ENCODE measurements at places on chromosomes 6 and 20.

DNA sequence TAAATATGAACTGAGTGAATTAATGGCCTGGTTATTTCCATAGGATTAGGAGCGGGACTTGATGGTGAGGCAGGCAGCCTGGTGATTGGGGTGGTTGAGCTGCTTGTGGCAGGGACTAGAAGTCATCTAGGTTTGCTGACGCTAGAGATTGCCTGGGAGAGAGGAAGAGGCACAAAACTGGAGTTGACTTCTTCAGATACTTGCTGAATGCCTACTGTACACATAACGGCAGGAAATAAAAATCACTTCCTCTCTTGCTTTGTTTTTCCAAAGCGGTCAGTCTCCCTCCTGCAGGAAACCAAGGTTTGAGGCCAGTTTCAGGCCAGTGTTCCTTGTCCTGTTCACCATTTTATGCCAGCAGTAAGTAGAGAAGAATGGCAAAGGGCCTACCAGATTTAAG is 36.7 kb upstream of the MYLIP start:
- DNase-seq: no peak

- no peak for DNase-seq
These were observed 5.2 kb upstream of the ADRM1 start for GRCh38 chr20:62297449-62298227.

- DNase-seq: no peak
These were observed 9.8 kb downstream of the MMUT start for GRCh38 chr6:49453221-49453620.

DNA sequence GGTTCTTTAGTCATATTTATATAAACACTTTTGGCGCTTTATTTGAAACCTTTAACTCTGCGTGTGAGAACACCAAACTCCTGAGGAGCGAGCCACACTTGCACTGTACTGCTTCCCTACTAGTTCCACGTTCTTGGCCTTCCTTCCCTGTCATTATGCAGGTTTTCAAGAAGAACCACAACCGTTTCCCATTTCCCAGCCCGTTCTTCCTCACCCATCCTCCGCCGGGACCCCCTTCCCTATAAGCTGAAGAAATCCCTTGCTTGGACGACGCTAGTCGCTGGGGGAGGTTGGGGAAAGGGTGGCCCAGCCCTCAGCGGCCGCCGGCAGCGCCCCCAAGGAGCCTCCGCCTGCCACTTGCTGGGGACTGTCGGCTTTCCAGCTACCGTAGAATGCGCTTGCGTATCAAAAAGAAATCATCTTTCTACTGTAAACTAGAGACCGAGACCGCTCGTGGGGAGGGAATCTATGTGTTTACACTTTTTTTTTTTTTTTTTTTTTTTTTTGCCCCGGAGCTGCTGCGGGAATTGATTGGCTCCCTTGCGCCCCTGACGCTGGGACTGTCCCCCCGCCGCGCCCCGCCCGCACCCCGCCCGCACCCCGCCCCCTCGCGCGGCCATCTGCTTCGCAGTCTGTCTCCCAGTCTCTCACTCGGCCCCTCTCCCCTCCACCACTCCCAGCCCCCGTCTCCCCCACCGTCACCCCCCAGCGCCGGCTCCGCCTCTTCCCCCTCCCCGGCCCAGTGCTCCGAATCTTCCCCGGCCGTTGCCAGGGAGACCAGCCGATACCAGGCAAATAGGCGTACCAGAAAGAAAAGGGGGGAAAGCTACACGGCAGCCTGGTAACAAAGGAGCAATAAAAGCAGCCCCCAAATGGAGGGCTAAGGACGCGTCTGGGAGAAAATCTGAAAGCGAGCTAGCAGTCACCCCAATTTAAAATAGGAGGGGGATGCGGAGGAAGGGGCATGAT is 2.3 kb upstream of the MARCKS start:
- DNase-seq: no peak

GRCh38 chr20:32564921-32565734 is 20.0 kb downstream of the NOL4L start:
- DNase-seq: no peak

- DNase-seq: no peak
These were observed 9.9 kb downstream of the LAMA5 start for GRCh38 chr20:62357187-62357667.

GRCh38 chr6:144602523-144603180 is 317.5 kb downstream of the UTRN start:
- DNase-seq: no peak

GRCh38 chr6:6584310-6585002 is 4.1 kb upstream of the LY86 start:
- no peak for DNase-seq

DNA sequence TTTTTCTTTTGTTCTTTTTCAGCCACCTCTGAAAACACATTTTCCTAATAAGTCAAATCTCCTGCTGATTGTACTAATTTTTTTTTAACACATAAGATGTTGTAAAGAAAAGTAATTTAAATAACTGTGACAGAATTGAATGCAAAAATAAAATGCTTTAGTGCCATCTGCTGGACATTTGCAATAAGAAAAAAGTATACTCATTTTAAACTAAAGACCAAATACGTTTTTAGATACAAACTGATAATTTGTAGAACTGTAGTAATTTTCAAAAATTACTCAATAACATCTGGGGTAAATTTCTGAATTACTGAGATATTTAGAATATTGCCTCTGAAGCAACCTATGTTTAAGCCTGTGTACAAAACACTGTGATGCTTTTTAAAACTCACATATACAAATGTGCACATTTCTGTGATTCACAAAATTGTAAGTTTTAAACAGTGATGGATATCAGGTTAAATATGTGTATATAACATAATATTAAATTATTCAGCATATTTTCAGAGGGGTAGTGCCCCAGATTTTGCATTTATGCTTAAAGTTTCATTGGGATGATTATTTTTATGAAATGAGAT is 198.7 kb downstream of the RIMS1 start:
- no peak for DNase-seq

DNA sequence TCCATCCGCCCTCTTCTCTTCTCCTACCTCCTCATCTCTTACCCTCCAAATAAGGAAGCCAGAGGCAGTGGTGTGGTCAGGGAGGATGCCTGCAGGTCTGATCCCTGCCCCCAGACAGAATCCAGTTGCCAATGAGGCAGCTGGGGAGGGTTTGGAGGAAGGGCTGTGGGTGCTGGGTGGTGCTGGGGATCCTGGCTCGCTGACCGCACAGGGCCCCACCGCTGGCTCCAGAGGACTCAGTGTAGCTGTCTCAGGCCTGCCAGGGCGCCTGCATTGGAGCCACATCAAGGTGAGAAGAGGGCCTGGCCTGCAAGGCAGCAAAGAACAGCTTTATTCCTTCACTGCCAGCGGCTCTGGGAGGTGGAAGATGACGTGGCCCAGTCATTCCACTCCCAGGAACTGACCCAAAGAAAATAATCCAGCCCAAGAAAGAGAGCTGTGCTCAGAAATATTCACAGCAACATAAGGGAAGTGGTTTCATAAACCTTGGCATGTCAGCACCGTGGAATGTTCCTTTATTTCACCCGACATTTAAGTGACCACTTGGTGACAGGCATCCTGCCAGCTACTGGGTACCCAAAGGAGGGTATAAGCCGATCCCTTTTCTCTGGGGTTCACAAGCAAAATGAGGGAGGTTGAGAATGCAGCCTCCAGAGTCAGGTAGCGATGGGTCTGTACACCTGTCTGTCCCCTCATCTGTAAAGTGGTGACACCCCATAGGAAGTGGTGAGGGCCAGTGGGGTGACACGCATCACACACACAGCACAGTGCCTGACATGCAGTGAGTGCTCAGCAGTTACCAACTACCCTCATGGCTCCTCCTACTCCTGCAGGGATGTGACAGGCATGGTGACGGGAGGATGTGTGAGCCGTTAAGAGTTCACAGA is 125.1 kb downstream of the SNX5 start:
- no peak for DNase-seq

DNA sequence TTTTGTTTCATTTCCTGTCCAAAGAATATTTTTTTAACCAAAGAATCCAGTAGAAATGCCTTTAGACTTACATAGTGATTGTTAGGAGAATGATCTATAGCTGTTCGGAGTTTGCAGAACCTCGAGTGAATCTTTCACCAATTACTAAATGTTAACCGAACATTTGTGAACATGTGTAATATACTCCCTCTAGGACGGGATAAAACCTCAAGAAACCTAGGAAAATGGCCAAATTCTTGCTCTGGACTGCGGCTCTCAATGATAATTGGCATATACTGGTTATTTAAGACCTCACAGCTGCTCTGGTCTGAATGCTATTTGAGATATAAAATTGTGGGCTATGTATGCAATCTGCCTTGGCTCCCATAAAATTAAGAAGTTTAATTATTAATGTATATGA is 137.1 kb downstream of the PACRG start:
- DNase-seq: no peak

- no peak for DNase-seq
These were observed 11.2 kb downstream of the ZBTB2 start for GRCh38 chr6:151379933-151380847.

- DNase-seq: no peak
These were observed 152.7 kb upstream of the ENPP5 start for GRCh38 chr6:46323312-46323965.

DNA sequence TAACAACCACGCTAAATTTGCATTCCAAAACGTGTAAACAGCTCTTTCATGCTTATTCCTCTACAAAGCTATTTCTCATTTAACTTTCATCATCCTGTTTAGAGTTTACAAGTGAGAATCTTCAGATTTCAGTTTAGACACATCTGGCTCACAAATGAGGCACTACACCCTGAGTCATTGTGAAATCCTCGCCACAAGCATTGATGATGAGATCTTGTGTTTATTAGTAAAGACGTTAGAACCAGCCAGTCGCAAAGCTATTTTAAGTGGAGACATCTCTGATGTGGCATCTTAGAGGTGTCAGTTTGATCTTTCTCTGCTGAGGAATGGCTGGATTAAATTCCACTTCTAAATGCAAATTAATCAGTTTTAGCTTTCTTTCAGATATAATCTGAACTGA is 8.3 kb upstream of the ISM1 start:
- no peak for DNase-seq

DNA sequence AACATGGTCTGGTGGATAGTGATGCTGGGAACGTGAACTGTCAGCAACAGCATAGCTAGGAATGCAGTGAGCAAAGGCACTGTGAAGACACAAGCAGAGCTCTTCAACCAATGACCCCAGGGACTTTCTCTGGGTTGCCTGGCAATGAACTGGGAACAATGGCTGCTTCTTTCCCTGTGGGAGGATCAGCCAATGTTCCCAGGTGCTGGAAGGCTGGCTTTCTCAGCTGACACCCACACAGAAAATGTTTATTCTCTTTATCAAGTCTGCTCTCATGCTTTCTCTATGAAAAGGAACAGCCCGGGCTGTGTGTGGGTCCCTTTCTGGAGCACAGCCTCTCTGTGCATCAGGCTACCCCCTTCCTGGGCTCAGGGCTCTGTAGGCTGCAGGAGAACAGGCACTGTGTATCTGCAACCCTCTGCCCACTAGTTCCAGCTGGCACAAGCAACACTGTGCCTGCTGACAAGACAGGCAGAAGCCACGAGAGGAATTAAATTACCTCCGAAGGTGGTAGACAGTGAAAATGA is 54.2 kb downstream of the HFE start:
- no peak for DNase-seq

GRCh38 chr6:150632785-150633485 is 33.2 kb downstream of the PLEKHG1 start:
- DNase-seq: no peak

- no peak for DNase-seq
These were observed 4.5 kb upstream of the PTCRA start for GRCh38 chr6:42911171-42912021.
